Fibroblast of lung (primary cell): ENCODE measurements at places on chromosomes 4 and X. TPM values are rescaled to one million over a fixed set of nuclear protein-coding genes. Genes with fewer than 3 reads are reported as not detected.
A peak's percentile ranks its signal among the peaks of the same experiment; 100 is the strongest.

DNA sequence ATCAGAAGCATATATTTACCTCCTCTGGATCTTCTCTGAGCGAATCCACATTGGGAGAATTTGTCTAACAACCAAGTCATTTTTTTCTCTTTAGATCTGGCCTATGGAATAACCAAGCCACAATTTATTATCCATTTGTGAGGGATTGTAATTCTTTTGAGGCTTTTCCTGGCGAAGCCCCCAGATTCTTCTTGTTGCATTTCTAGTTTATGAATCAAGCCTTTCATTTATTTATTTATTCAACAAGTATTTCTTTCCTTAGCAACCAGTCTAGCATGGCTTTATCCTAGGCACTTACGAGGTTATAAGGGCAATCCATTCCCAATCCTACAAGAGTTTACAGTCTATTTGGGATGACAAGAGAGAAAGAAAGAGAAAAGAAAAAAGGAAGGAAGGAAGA lies 18.4 kb upstream of the FNIP2 start:
- DNase-seq: peak; percentile 91

GRCh38 chr4:64738240-64738639 lies 329.0 kb upstream of the TECRL start:
- DNase-seq: no peak

The PABPC1L2B gene
- not detected in 2 replicates for total RNA-seq

DNA sequence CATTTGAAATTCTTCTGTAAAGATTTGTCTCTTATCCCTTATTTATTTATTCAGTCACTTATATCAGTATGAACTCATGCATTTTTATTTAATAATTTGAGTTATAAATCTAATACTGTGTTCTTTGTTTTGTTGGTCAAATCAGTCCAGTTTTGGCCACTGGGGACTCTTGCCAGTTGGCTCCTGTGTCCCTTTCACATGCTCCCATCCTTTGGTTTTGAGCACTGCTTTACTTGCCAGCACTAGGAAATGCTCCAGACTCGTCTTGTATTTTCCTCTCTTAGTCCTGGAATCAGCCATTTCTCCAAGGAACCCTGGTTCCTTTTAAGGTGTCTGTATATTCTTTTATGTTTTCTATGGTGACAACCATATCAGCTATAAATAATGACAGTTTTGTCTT lies 28.1 kb downstream of the KANTR start:
- no peak for DNase-seq

DNA sequence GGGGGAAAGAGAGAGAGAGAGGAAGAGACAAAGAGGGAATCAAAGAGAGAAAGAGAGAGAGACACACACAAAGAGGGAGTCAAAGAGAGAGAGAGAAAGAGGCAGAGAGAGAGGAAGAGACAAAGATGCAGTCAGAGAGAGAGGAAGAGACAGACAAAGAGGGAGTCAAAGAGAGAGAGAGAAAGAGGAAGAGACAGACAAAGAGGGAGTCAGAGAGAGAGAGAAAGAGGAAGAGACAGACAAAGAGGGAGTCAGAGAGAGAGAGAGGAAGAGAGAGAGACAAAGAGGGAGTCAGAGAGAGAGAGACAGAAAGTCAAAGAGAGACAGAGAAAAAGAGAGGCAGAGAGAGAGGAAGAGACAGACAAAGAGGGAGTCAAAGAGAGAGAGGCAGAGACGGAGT lies 45.5 kb downstream of the MAGEA9 start:
- no peak for DNase-seq

The SUPT20HL1 gene
- not detected in 2 replicates for total RNA-seq

GRCh38 chrX:136376713-136377112 lies 76.0 kb downstream of the ADGRG4 start:
- DNase-seq: no peak

DNA sequence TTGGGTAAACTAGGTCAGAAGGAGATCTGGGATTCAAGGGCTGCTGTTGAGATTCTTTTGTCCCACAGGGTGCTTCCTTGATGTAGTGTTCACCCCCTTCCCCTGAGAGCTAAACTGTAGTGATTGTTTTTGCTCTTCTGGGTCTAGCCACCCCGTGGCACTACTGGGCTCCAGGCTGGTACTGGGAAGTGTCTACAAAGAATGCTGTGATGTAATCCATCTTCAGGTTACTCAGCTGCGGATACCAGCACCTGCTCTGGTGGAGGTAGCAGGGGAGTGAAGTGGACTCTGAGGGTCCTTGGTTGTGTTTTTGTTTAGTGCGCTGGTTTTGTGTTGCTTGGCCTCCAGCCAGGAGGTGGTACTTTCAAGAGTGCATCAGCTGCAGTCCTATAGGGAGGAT lies 365.5 kb downstream of the ZNF674 start:
- no peak for DNase-seq

GRCh38 chrX:56382278-56382677 lies 150.1 kb downstream of the KLF8 start:
- DNase-seq: no peak

The RAB28 gene
- 17.7 and 27.0 TPM in 2 replicates for total RNA-seq

GRCh38 chr4:184598753-184599491 lies 50.3 kb downstream of the CASP3 start:
- DNase-seq: no peak

DNA sequence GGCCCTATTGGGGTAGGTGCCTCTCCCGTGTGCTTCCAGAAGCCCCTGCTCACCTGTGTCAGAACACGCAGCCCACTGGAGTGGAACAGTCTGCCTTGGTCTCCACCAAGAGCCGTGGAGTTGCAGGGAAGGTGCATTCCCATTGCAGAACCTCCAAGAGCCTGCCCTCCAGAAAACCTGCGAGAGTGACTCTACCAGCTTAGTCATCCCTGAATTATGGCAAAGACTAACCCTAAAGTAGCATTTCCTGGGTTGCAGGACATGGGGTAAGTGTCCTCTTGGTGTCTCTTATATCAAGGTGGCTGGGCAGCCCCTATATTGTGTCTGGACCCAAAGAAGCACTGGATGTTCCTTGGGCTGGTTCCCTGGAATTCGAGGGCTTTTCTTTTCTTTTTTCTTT lies 224.6 kb downstream of the BCOR start:
- no peak for DNase-seq

DNA sequence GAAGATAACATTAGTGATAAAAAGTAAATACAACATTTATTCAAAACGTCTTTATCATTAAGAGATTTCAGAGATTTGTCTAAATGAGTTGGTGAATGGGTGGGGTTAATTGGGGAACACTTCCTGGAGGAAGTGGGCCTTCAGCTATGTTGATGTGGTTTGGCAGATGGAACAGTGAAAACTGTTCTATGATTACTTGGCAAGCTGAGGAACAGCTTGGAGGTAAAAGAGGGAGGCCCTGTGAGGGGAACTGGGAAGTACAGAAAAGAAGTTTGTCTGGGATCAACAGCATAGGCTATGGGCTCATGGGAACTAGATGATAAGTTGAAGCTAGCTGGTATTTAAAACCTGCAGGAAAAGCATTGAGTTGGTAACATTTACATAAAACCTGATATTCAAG lies 26.0 kb downstream of the OCRL start:
- DNase-seq: peak; percentile 12

The CT45A2 gene
- not detected in 2 replicates for total RNA-seq

GRCh38 chrX:41087201-41087600 lies 2.0 kb downstream of the USP9X start:
- no peak for DNase-seq

GRCh38 chrX:141917801-141918200 lies 14.1 kb downstream of the MAGEC1 start:
- no peak for DNase-seq

DNA sequence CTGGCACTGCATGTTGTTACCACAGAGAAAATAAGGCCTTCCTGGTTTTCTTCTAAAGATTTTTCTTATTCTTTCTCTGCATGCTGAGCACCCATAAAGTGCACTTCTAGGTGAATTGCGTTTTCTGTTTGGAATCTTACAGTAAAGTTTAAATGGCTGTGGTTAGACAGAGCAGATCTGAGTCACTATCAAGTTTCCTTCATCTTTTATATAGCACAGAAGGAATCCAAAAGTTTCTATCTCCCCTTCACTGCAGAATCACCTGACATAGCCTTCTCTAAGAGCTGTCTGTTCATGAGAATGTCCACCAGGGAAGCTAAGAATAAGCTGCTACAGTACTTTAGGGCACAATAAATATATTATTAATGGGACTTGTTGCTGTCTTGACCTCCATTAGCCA lies 455.5 kb upstream of the FAM241A start:
- peak; percentile 52 for DNase-seq

The CXXC4 gene
- total RNA-seq: under 0.01 TPM in 2 replicates

GRCh38 chr4:34492414-34492813 lies 1751.9 kb downstream of the ARAP2 start:
- DNase-seq: no peak

The ELOVL6 gene
- total RNA-seq: 8.7 and 15.0 TPM in 2 replicates

DNA sequence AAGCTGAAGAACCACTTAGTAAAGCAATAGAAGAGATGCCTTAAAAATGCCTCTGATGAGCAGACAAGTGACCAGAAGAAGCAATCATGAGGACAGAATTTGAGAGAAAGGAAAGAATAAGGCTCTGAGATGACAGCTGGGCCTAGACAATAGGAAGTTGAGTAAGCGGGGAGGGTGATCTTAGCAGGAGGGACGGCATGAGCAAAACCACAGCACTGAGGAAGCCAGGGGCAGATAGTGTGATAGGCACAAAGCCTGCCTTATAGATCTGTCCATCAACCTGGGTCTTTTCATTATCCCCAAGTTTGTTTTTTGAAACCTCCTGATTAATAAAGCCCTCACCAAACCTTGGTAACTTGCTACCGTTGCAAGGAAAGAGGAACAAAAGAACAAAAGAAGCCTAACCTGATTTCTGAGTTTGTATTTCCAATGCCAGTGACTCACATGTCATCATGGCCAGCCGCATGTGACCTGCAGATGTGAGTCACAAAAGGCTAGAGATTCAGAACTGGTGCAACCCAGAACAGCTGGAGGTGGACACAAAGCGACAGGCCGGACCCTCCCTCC lies 55.7 kb upstream of the PPARGC1A start:
- peak; percentile 83 for DNase-seq

GRCh38 chrX:38879631-38880220 lies 78.5 kb downstream of the MID1IP1 start:
- DNase-seq: no peak

GRCh38 chr4:128846063-128846462 lies 36.6 kb downstream of the JADE1 start:
- DNase-seq: no peak

The ADH1B gene
- total RNA-seq: 364 and 844 TPM in 2 replicates

The CXCL8 gene
- 1.3 TPM in 2 replicates for total RNA-seq

The DDX53 gene
- not detected in 2 replicates for total RNA-seq

The CPEB2 gene
- 7.7 and 19.0 TPM in 2 replicates for total RNA-seq

DNA sequence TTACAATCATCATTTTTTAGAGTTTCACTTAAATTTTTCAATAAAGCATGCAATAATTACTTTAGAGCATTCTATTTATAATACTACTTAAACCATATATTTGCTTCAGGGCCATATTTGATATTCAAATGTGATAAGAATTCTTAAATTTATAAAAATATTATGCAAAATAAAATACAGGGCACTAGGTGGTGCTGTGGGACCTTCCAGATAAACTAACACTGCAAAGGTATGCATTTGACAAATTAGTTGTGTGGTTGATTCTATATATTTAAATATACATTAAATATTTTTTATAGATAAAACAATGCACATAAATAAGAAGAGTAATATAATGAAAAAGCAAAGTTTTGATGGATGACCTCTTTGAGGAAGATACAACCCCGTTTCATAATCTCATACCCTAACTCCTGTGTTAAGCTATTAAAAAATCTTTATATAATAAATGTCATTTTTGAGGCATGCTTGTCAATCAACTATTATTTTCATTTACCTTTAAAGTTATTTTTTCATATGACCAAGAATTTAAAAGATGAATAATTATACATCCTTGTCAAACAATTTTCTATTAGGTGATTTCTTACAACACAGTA lies 128.4 kb downstream of the REELD1 start:
- peak; percentile 22 for DNase-seq

The ADGRL3 gene
- under 0.01 and 0.26 TPM in 2 replicates for total RNA-seq

- DNase-seq: no peak
Measured at GRCh38 chrX:69149466-69150280, 15.6 kb downstream of the PJA1 start.

DNA sequence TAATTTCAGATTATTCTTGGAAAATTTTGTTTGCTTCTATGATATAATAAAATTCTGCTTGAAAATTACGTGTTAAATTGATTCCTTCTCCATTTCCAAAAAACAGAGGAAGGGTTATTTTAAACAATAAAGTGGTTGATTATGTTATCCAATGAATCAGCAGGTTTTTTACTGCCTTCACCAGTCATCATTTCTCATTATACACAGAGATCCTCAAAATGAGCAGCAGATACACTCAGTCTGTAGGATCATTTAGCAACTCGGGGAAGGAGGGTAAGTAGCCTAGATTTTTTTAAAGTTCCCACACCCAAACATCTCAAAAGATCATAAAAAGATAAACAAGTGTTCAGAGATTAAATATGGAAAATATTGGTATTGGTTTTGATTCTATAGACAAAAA lies 6.8 kb upstream of the TMEM144 start:
- no peak for DNase-seq

GRCh38 chrX:109632906-109633504 lies 8.0 kb upstream of the KCNE5 start:
- DNase-seq: no peak

DNA sequence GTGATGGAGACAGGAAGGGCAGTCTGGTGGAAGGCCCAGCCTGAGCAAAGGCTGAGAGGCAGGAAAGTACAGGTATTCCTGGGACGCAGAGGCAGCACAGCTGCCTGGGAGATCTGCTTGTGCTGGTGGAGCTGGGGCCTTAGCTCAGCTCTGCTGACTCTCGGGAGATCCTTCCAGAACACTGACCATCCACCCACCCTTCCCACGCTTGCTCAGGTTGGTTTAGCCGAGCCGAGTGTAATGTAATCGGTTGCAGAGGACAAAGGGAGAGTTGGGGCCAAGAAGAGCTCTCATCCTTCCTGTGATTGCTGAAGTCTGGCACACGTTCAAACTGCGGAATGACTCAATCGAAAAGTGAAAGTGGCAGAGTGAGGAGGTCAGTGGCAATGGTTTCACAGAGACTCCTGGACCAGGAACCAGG lies 43.1 kb upstream of the GPR78 start:
- DNase-seq: peak; percentile 79

The PRRG3 gene
- total RNA-seq: 0.66 and 1.0 TPM in 2 replicates

DNA sequence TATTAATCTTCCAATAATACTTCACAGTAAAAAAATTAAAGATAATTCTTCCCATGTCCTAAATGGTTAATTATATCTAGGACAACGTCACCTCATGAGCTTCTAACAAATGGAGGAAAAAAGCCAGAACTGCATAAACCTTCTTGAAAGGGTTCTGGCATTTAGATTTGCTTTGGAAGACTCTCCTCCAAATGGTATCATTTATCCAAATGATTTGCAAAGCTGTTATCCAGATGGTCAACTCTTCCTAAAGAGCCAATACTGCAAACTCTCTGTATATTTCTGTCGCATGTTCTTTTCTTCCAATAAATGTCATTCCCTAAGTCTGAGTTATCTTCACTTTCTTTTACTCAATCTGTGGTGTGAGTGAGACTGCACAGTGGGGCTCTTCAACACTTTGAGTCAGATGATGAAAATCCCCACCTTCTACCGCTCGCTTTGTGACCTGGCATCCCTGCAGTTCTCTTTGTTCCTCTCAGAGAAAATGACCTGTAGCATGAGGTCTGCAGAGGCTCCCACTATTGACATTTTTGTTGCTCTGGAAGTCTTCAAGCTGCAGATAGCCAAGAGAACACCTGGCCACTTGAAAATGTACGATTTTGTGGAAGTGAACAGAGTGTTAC lies 52.9 kb downstream of the TMEM150C start:
- no peak for DNase-seq

The COL4A5 gene
- 54.7 and 55.7 TPM in 2 replicates for total RNA-seq

GRCh38 chr4:157558016-157558415 lies 337.5 kb downstream of the GRIA2 start:
- DNase-seq: no peak

- peak; percentile 73 for DNase-seq
Measured at GRCh38 chr4:30719454-30720020, 632 bp upstream of the PCDH7 start.

The POLN gene
- 4.9 and 5.6 TPM in 2 replicates for total RNA-seq
